ENCODE measurements at places on chromosomes 7 and 10.

- DNase-seq, result no peak
These were observed 97.1 kb upstream of the ARID5B start for GRCh38 chr10:61804414-61804813.

DNA sequence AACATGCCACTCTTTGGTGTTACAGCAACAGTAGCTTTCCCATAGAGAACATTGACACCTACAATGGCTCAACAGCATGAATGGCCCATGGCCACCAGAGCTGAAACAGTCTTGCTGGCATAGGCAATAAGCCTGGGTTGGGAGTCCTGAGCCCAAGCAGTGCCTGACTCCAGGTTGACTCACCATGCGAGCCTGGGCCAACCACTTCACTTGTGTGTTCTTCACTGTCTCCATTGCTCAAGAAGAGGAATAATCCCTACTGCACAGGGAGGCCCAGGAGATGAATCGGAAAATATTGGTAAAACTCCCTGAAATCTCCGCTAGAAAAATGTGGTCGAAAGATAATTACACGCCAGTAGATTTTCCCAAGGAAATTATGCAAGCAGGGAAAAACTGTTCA is 89.2 kb upstream of the INHBA start:
- DNase-seq, result no peak

DNA sequence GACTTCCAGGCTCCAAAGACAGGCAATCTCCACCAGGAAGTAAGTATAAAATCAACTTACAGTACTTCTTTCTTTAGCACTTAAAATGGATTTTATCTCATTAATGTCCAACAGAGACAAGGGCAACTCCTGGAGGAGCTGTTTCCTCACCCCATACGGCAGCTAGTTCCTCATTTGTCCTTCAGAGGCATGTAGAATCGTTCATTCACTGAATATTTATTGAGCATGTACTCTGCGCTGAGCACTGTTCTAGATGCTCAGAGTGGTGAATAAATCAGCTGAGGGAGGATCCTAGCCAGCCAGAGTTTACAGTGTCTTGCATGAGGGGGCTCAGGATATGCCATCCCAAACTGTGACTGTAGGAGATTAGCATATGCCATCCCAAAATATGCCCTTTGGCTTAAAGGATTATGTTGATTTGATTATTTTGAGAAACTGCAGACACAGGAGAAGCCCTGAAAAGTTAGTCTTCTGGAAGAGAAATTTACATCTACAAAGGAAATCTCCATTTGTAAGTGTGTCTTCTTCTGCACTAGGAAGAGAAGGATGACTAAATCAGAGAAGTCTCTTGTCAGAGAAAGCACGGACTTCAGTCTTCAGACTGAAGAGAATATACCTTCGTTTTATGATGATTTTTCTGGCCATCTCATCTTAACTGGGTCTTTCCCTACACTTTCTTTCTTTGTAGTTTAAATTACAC is 66.9 kb downstream of the BAMBI start:
- no peak for DNase-seq

DNA sequence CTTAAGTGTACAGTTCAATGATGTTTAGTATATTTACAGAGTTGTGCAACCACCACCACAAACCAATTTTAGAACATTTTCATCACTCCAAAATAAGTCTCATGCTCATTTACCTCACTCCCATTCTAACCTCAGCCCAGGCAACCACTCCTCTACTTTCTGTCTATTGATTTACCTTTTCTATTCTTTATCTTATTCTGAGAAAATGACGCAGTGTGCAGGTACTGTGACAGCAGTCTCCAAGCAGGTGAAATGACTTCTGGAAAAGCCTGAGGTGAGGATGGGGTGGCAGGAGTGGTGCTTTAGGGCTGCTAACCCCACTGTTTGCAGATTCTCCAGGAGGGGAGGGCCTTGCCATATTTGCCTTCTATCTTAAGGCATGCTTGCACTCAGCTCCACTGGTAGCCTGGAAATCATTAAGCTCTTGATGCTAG is 39.5 kb downstream of the GARS1 start:
- no peak for DNase-seq

GRCh38 chr7:155285833-155286232 is 11.8 kb upstream of the INSIG1 start:
- no peak for DNase-seq

DNA sequence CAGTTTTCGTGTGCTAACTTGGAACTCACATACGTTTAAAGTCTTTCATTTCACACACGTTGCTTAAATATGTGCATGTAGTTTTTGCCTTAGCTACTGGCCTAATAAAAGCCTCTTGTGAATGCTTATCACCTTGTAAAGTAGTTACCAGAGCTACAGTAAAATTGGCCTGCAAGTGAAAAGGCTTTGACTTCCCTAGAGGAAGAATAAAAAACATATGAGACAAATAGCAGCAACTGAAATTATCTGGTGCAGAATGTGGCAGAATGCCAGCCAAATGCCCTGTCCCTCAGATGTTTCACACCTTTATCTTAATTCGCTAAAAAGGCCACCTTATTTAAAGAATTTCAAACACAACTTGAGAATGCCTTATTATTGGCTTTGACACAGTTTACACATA is 28.1 kb upstream of the RPA3 start:
- DNase-seq, result no peak

- DNase-seq, result no peak
These were observed 27.7 kb upstream of the GLI3 start for GRCh38 chr7:42264702-42265101.

GRCh38 chr7:48466713-48467112 is 295.5 kb downstream of the ABCA13 start:
- DNase-seq, result peak; percentile 48

- no peak for DNase-seq
These were observed 116.5 kb downstream of the ATXN7L1 start for GRCh38 chr7:105759670-105760550.

DNA sequence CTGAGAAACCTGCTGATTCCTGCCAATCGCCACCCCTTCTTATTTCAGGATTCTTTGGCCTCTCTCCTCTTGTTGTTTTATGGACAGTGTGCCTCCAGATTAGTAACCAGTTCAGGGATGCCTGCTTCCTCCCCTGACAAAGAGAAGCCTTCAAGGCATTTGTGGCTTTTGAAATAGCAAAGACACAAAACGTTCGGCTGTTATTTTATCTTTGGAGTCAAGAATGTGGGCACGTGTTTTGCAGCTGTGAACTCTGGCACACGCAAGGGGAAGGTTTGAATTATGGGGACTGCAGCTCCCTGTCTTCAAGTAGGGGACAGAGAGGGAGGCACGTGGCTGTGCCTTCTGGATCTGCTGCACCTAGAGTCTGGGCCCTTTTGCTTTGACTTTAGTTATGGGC is 157.9 kb upstream of the GRB10 start:
- DNase-seq, result no peak

DNA sequence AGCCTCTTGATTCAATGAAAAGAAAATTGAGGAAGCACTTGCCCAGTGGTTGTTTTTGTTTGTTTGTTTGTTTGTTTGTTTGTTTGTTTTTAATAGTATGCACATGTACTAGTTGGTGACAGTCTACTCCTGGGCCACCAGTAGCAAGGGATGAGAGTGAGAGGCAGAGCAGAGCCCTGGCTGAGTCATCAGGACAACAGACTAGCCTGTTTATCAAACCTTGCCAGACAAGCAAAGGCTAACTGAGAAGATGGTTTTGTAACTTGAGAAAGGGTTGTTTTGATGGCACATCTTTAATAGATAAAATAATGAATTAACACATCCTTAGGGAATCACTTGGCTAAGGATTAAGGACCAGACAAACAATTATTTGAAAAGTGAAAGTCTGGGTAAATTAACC is 78.1 kb downstream of the INHBA start:
- no peak for DNase-seq
